H4 (cell line): ENCODE measurements at places on chromosomes 6 and 20. TPM values are rescaled to one million over a fixed set of nuclear protein-coding genes. Genes with fewer than 3 reads are reported as not detected.
A peak's percentile ranks its signal among the peaks of the same experiment; 100 is the strongest.

GRCh38 chr6:95087394-95088097 is 489.8 kb upstream of the MANEA start:
- DNase-seq, result peak; percentile 87

GRCh38 chr6:134636186-134636799 is 313.6 kb downstream of the ALDH8A1 start:
- no peak for DNase-seq

GRCh38 chr6:107812234-107812769 is 11.8 kb downstream of the SCML4 start:
- DNase-seq, result no peak

GRCh38 chr20:21693322-21693721 is 12.1 kb upstream of the PAX1 start:
- DNase-seq, result peak; percentile 14

DNA sequence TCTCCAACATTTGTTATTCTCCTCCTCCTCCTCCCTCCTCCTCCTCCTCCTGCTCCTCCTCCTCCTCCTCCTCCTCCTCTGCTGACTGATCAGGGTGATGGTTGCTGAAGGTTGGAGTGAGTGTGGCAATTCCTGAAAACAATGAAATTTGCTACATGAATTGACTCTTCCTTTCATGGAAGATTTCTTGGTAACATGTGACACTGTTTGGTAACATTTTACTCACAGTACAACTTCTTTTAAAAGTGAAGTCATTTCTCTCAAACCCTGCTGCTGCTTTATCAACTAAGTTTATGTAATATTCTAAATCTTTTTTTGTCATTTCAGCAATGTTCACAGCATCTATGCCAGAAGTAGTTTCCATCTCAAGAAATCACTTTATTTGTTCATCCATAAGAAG is 543.0 kb downstream of the MAFB start:
- no peak for DNase-seq

- DNase-seq, result no peak
These were observed 162.3 kb downstream of the BMP7 start for GRCh38 chr20:57104113-57104512.

DNA sequence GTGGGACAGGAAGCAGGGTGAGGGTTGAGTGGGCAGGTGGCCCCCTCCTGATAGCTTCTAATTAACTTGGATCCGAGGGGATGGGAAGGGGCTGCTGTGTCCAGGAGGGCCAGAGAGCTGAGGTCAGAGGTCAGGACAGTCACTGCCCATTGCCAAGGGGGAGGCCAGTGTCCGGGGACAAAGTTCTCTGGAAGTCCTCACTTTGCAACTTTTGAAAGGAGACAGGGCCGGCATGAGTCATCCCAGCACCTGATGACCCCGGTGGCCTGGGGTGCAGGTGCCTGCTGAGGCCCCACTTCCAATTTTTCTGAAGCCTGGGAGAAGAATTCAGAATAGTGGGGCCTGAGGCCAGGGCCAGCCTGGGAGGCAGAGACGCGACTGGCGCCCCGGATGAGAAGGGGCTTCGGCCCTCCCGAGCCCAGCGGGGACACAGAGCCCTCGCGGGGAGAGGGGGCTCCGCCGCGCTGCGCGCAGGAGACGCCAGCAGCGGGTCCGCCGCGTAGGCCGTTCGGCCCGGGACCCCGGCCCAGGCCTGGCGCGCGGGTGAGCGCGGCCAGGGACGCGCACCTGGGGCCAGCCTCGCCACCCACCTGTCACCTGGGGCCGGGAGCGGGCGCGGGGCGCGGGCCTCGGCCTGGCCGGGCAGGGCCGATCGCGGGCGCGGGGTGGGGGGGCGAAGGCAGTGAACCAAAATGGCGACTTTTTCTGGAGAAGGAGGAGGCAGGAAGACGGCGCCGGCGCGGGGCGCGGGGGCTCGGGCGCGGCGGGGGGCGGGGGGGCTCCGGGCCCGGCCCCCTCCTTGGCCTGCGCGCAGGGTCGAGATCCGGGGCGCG is 586 bp downstream of the ZNF512B start:
- no peak for DNase-seq

GRCh38 chr20:47237715-47238114 is 118.8 kb downstream of the ZMYND8 start:
- DNase-seq, result no peak

GRCh38 chr20:48933017-48933766 is 11.7 kb downstream of the ARFGEF2 start:
- DNase-seq, result no peak

GRCh38 chr6:57220083-57220703 is 1.9 kb downstream of the RAB23 start:
- no peak for DNase-seq

- DNase-seq, result peak; percentile 9
These were observed 216.7 kb downstream of the ZDHHC14 start for GRCh38 chr6:157597461-157598312.

DNA sequence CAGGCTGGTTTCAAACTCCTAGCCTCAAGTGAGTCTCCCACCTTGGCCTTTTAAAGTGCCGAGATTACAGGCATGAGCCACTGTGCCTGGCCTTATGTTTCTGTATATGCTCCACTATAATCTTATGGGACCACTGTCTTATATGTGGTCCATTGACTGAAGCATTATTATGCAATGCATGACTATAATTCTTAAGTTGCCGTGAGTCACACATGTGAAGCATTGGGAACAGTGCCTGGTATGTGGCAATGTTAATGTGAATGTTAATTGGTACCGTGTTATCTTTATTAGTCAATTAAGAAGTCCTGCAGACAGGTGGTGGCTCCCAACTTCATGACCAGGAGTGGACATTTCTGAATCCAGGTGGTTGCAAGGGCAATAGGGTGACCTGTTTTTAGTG is 14.7 kb upstream of the ASXL1 start:
- DNase-seq, result no peak

DNA sequence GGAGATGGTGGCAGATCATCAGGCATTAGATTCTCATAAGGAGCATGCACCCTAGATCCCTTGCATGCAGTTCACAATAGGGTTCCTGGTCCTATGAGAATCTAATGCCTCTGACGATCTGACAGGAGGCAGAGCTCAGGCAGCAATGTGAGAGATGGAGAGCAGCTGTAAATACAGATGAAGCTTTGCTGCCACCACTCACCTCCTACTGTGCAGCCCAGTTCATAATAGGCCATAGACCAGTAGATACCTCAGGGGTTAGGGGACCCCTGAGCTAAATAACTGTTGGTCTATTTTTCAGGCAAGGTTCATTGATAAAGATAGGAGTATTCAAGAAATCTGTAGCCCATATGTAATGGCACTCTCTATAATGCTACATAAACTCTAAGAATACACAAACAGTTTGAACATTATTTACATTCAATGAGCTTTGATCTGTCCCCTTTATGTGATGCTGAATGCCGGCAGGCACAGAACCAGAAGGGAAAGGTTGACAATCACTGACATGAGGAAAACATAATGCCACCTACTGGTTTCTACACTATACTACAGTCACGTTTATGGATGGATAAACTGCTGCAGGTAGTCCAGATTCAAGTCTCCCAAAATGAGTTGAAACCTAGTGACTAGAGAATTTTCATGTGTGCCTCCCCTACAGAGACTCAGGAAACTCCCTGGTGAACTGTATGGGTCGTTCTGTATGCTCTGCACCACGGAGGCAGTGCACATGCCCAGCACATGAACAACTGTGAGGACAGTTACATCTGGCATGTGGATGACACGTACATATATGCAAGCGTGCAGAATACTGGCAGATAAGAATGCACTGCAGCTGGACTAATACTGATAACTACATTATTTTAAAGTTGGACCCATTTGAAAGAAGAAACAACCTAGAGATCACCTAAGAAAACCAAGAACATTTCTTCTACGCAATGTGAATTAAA is 72.0 kb downstream of the DST start:
- peak; percentile 49 for DNase-seq

DNA sequence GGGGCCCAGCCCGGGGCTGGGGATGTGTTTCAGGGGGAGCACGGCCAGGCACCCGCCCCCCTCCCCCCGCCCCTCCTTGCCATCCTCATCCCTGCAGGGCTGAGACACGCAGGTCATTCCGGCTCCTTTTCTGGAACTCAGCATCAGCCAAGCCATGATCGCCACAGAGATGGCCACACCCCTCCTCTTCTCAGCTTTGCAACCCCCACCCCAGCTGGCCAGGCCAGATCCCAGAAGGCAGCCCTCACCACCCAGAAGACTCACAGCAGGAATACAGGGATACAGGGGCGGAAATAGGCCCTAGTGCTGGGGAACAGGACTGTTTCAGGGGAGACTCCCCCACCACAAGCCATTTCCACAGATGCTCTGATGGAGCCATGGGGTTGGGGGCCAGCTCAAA is 33.5 kb downstream of the YTHDF1 start:
- no peak for DNase-seq

DNA sequence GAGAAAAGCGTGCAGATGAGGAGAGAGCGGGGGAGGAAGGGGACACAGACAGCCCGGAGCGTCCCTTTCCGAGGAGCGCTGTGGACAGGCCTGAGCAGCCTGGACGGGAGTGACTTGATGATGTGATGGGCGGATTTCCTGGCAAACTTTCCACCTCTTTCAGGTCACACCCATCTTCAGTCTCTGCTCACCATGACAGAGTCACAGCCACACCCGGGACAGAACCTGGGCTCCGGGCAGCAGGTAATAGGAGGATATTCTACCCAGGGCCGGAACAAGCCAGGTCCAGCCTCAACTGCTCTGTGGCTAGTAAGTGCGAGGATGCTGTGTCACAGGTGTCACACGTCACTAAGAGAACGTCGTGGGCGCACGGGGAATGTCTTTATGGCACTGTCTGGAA is 84.3 kb downstream of the THBS2 start:
- no peak for DNase-seq

GRCh38 chr20:23130622-23131140 is 44.6 kb upstream of the CD93 start:
- no peak for DNase-seq

DNA sequence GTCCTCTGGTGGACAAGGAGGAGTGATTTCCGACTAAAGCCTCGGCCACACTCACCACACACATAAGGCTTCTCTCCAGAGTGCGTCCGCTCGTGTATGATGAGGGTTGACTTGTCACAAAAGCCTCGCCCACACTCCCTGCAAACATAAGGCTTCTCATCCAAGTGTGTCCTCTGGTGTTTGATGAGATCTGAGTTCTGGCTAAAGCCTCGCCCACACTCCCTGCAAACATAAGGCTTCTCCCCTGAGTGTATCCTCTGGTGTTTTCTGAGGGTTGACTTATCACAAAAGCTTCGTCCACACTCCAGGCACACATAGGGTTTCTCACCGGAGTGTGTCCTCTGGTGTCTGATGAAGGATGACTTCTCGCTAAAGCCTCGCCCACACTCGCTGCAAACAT is 12.9 kb upstream of the SNRPB start:
- DNase-seq, result no peak

DNA sequence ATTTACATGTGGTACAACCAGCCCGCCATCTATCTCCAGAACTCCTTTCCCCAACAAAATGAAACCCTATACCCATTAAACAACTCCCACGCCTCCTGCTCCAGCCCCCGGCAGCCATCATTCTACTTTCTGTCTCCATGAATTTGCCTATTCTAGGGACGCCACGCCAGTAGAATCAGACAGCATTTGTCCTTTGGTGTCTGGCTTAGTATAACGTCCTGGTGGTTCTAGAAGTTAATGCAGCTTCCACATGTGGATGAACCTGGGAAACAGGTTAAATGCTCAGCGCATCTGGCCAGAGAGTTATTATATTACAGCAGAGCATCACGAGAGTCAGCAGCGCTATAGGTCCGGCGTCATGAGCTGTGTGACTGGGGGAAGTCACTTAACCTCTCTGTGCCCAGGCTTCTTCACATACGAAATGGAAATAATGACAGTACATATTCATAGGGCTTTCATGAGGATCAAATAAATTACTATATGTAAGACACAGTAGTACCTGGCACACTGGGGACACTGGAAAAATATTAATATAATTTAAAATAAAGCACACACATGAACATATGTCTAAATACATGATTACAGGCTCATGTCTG is 178.7 kb upstream of the TAB2 start:
- DNase-seq, result no peak

- no peak for DNase-seq
These were observed 353.3 kb downstream of the HACE1 start for GRCh38 chr6:104506429-104506828.

DNA sequence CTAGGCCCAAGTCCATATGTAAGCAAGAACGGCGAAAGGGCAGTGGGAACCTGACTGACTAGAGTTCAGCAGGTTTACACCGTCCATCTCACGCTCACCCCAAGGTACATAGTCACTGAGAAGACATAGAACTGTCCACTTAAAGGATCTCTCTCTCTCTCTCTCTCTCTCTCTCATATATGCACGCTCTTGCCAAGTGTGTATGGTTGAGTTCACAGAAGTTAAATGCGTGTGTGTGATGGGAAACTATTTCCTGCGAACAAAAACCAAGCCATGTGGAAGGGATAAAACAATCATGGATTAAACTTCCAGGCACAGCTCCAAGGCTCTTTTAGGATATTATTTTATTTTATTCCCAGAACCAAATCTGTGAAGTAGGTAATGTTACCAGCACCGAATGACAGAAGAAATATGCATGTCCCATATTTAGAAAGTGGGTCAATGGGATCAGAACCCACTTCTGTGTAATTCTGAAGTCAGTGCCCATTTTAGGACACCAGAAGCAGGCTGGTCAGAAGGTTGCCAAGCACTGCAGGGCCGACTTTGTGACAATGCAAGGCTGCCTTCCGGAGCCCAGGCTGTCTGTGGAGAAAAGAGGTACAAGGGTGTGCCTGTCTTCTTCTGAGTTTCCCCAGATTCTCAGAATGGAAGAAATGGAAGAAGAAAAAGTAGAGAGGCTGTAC is 49.2 kb upstream of the MAP7 start:
- DNase-seq, result no peak

- peak; percentile 60 for DNase-seq
These were observed 115.9 kb downstream of the OTOR start for GRCh38 chr20:16864069-16864468.

DNA sequence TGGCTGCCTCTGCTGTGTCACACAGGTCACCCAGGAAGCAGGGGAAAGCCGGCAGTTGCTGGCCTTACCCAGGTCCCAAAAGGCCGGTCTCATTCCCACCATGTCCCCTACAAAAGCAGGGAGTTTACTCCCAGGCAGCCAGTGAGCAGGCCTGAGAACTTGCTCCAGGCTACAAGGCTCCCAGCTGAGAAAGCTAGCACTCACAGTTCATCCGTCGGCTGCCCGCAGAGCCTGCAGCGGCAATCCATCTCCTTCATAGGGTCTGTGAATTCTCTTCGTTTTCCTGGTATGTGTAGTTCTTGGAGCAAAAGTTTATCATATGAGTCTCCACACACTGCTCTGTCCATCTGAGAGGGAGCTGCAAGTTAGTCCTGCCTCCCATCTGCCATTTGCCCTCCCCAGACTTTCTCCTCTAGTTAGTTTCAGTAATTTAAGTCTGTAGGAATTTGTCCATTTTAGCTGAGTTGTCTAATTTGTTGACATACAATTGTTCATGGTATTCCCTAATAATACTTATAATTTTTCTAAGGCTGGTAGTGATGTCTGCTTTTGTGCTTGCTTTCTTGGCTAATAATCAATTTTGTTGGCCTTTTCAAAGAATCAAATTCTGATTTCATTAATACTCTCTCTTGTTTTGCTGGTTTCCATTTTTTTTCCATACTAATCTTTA is 135.6 kb downstream of the MAP3K4 start:
- DNase-seq, result no peak

Gene CD83
- 3.8 and 5.3 TPM in 2 replicates for total RNA-seq

Gene SPATS1
- total RNA-seq, result not detected in 2 replicates

Gene SSTR4
- not detected in 2 replicates for total RNA-seq

Gene SMOC2
- 0.08 and 0.66 TPM in 2 replicates for total RNA-seq

Gene TMEM74B
- 0.52 TPM in 1 of 2 replicates, not detected in the other for total RNA-seq

Gene NINL
- 3.7 and 4.4 TPM in 2 replicates for total RNA-seq

Gene GFOD1
- total RNA-seq, result 0.82 and 0.87 TPM in 2 replicates
